ENCODE measurements at places on chromosomes 16 and 17. TPM values are rescaled to one million over a fixed set of nuclear protein-coding genes. Genes with fewer than 3 reads are reported as not detected.

DNA sequence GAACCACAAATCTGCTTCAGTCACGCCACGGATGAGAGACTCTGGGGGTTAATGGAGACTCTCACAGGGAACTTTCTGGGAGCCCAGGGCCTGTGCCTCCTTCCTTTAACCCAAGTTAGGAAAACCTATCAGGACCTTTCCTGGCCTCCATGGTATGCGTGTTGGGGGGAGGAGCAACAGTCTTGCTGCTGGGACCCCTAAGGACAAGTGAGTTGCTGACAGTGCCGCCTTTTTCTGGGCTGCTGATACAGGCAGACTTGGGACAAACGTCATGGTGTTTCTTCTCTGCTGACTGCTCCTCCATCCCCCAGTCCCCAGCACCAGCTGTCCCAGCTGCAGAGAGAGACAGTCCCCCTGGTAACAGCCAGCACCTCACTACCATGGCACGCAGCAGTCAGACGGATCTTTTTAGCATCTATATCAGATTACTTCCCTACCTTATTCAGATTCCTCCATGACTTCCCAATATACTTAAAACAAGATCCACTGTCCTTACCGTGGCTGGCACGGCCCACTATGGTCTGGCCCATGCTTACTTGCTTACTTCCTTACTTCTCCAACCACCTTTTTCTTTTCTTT lies 6.5 kb downstream of the DPEP2NB start:
- DNase-seq = no peak

DNA sequence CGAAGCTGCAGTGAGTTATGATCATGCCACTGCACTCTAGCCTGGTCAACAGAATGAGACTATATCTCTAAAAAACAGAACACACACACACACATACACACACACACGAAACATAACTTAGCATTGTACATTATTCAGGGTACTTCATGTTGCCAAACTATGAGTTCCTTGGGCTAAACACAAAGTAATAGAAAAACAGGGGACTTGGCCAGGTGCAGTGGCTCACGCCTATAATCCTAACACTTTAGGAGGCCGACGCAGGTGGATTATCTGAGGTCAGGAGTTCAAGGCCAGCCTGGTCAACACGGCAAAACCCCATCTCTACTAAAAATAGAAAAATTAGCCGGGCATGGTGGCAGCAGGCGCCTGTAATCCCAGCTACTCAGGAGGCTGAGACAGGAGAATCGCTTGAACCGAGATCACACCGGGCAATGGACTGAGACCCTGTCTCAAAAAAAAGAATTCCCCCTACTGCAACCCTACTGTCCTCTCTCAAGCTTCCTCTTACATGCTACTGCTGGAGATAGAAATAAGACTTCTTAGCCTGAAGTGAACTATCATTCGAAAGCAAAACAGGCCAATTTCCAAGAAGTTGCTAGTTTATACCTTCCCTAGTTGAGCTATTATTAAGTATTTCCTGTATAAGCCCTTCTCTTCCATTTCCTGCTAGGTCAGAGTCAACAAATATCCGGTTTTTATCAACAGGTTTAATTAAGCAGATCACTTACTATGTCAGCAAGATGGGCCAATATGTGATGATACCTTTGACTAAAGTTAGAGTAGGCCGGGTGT lies 7.2 kb downstream of the LSM12 start:
- DNase-seq = no peak

DNA sequence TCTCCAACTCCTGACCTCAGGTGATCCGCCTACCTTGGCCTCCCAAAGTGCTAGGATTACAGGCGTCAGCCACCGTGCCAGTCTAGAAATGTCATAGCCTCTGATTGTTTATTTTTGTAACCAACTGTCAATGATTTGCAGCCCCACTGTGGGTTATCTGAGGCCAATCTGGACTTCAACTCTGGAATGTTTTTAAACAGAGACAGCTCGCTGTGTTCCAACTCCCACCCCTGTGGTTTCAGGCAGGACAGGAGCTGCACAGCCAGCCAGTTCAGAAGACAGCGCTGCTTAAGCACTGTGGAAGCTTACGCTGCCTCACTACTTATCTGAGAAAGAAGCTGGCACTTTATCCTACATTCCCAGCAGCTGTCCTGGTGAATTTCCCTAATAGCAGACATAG lies 19.5 kb downstream of the MRM3 start:
- no peak for DNase-seq

- DNase-seq = no peak
These were observed 7.1 kb downstream of the SOX8 start for GRCh38 chr16:988471-989353.

TLCD2 gene
- total RNA-seq = 2.4 TPM

TMEM132E gene
- not detected for total RNA-seq

DNA sequence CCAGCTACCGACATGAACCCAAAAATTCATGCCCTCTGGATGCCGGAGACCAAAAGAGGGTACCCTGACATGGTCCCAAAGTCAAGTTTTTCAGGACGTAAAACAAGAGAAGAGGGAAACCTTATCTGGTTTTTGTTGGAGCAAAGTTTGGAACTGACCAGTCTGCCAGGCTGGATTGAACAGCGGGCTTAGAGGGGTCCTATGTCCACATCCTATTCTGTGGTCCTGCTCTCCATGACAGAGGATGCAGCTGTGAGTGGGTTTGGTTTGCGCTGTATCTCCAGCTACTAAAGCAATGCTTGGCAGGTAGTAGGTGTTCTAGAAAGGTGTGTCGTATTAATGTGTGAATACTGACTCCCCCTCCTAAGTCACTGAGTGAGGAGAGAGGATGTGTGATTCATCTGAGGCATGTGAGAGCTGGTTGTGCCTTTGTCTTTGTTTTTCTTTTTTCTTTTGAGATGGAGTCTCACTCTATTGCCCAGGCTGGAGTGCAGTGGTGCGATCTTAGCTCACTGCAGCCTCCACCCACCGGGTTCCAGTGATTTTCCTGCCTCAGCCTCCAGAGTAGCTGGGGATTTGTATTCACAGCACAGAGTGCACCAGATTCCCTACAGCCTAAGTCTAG lies 31.0 kb downstream of the PMM2 start:
- no peak for DNase-seq

LDHD gene
- 71.8 TPM for total RNA-seq

- DNase-seq = no peak
These were observed 4.8 kb downstream of the RPA1 start for GRCh38 chr17:1834380-1835149.

DNA sequence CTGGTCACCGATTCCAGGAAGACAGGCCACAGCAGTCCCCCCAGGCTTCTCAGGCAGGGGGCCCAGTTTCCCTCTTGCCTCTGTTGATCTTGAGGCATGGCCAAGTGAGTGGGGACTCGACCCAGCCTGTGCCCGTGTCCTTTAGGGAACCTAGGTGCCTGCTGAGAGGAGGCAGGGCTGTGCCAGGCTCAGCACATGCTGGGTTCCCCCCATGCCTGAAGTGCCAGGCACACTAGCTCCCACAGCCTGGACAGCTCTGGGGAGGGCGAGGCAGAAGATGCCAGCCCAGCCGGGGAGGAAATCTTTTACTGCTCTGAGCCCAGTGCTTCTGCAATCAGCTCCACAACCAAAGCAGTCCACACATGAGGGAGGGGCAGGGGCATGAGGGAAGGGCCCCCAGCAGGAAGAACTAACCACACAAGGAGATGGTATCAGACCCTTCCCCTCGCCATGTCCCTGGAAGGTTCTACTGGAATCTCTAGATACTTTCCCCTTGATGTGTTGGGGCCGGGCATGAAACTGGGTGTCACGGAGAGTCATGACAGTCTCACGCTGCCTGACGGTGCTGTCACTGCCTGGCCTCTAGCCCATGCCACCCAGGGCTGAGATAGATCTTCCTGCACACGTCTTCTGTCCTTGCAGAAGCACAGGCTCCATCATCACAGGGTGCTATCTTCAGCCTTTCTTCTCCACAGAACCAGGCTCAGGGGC lies 25.5 kb downstream of the MYO18A start:
- DNase-seq = no peak

DNA sequence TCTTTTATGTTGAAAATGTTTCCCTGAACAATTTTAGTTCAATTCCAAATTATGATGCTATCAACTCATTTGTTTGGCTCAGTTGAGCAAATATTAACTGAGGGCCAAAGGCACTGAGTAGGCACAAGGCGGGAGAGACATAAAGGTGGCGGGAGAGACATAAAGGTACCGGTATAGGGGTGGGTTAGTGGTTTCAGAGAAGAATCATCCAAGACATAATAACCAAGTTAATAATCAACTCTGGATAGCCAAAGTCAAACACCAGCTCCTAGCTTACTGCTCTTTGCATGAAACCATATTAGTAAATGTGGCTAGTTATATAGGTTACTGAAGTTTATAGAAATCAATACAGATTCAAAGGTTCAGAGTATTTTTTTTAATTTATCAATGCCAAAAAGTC lies 91.7 kb downstream of the RPGRIP1L start:
- DNase-seq = no peak

DNA sequence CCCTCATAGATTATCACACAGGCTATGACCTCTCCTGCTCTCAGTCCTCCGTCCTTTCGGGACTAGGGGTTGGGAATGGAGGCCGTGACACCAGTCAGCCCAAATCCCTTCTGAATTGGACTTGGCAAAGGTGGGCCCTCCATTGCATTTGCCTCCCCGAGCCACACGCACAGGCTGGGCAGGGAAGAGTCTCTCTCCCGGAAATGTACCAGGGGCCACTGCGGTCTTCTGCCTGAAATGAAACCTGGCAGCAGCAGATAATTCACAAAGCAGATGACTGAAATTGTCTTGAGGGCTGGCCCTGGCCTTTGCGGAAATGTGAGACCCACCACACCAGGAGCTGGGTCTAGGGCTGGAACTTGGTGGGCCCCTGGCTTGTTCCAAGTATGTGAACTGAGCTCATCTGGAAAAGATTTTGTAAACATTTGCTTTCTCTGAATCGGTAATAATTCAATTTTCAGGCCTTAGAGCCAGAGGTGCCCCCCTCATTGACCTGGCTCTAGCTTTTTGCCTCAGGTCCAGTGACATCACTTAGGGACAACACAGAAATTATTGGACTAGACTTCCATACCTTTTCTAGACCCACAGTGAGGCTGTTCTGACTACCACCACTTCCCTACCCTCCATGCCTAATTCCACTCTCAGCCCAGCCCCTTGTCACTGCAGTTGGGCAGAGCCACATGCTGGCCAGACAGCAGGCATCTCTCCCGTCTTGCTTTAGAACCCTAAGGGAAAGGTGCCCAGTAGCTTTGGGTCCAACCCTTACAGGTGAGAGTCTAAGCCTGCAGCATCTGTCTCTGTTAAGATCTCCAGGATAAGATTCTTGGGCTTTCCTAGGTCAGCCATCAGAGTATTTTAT lies 75.2 kb downstream of the CCDC182 start:
- no peak for DNase-seq

GRCh38 chr17:2694381-2695242 lies 17.0 kb downstream of the CLUH start:
- DNase-seq = no peak

GRCh38 chr17:59890720-59891119 lies 2.0 kb downstream of the TUBD1 start:
- no peak for DNase-seq
